SK-N-SH (cell line): ENCODE measurements at places on chromosomes 1 and 21. TPM values are rescaled to one million over a fixed set of nuclear protein-coding genes. Genes with fewer than 3 reads are reported as not detected.

The ANGPTL1 gene
- not detected in 2 replicates for polyA plus RNA-seq

The LCE3D gene
- polyA plus RNA-seq: not detected in 2 replicates

The RBP7 gene
- polyA plus RNA-seq: 1.3 and 2.5 TPM in 2 replicates

The NOS1AP gene
- 0.03 TPM in 2 replicates for polyA plus RNA-seq

The CFAP45 gene
- polyA plus RNA-seq: 0.57 and 0.74 TPM in 2 replicates

The ESPN gene
- polyA plus RNA-seq: 0.13 and 0.33 TPM in 2 replicates

The PGBD2 gene
- polyA plus RNA-seq: 6.4 and 9.9 TPM in 2 replicates

The CYP4A22 gene
- polyA plus RNA-seq: not detected in 2 replicates

The EFNA3 gene
- 5.5 and 6.0 TPM in 2 replicates for polyA plus RNA-seq

The GUCA2A gene
- not detected in 2 replicates for polyA plus RNA-seq

The NBPF10 gene
- 0.66 and 0.88 TPM in 2 replicates for polyA plus RNA-seq

The TRAPPC3 gene
- 149 and 169 TPM in 2 replicates for polyA plus RNA-seq

DNA sequence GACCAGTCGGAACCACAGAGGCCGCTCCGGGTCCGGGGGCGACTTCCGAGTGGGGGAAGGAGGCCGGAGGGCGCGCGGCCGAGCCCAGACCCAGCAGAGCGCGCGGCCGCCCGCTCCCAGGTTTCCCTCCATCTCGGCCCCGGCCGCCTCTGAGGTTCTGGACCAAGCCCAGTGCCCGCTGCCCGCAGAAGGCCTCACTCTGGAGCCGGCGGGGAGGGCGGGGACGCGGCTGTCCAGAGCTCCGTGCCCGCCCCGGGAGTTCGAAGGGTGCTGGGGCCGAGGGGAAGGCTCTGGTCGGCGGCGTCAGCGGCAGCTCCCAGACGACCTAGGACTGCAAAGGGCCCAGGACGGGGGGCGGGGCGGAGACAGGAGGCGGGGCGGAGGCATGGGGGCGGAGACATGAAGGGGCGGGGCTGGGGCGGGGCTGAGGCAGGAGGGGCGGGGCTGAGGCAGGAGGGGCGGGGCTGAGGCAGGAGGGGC lies 48.0 kb upstream of the SLC19A1 start:
- H3K27me3 ChIP-seq: no peaks in the 10 kb centered on the region
- no peak overlapping the region for H3K27ac ChIP-seq
- H3K36me3 ChIP-seq: no peaks in the 10 kb centered on the region
- no peak overlapping the region for H3K4me3 ChIP-seq

DNA sequence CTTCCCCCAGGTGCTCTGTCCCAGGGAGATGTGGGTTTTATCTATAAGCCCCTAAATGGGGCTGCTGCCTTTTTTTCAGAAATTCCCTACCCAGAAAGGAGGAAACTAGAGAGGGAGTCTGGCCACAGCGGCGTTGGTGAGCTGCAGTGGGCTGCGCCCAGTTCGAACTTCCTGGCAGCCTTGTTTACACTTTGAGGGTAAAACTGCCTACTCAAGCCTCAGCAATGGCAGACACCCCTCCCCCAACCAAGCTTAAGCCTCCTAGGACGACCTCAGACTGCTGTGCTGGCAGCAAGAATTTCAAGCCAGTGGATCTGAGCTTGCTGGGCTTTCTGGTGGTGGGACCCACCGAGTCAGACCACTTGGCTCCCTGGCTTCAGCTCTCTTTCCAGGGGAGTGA lies 46.2 kb upstream of the PAPPA2 start:
- no peak overlapping the region for H3K27ac ChIP-seq
- H3K4me3 ChIP-seq: no peak overlapping the region
- no peak for DNase-seq
- no peaks in the 10 kb centered on the region for H3K36me3 ChIP-seq
- no peaks in the 10 kb centered on the region for H3K27me3 ChIP-seq

GRCh38 chr1:226995365-226996332 lies 55.6 kb downstream of the COQ8A start:
- peaks cover 28% of the 10 kb centered on the region; the same call in 1 of the 2 replicates for H3K36me3 ChIP-seq
- H3K27ac ChIP-seq: no peak overlapping the region
- H3K27me3 ChIP-seq: no peaks in the 10 kb centered on the region
- H3K4me3 ChIP-seq: no peak overlapping the region
- no peaks in the 10 kb centered on the region for H3K4me1 ChIP-seq

DNA sequence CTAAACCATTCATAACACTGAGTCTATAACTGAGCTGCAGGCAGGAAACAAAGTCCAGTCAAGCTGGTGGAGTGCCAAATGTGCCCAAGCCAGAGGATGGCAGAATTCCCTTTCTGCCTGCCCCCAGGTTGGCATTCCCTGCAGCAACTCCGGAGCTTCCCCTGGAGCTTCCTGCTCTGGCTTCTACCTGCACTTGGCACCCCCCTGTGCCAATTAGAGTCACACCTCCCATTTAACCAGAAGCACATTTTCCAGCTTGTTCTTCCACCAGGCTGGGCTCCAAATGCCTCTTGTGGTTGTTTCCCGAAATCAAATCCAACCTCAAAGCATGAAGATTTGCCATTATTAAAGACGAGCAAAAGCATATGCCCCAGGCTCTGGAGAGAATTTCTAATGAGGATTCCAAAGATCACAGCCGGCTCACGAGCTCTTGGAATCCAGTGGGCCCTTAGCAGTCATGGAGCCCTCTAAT lies 294.5 kb downstream of the RRAGC start:
- H3K27me3 ChIP-seq: peaks cover 33% of the 10 kb centered on the region
- no peak overlapping the region for H3K27ac ChIP-seq
- H3K4me1 ChIP-seq: no peaks in the 10 kb centered on the region
- no peaks in the 10 kb centered on the region for H3K36me3 ChIP-seq
- DNase-seq: no peak
- H3K4me3 ChIP-seq: no peak overlapping the region

GRCh38 chr21:31448496-31448895 lies 104.4 kb upstream of the TIAM1 start:
- no peak for DNase-seq
- no peaks in the 10 kb centered on the region for H3K4me1 ChIP-seq
- no peaks in the 10 kb centered on the region for H3K36me3 ChIP-seq

DNA sequence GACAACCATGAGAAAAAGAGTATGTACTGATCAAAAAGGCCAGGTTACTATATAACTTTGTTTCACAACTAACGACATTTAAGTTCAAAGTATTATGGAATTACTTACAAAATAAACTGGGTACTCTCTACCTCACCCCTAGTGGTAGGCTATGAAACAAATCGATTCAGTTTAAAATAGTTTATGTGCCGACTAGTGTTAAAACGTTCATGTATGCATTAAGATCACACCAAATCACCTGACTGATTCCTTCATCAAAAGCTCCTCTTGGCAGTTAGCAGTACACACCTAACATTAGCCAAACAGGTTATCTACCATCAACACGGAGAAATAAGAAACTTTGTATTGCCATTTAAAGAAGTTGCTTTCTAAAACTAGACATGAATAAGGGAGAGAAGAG lies 137.1 kb downstream of the AKT3 start:
- peaks cover 40% of the 10 kb centered on the region for H3K4me1 ChIP-seq
- H3K4me3 ChIP-seq: peak overlapping the region; percentile 21
- no peak for DNase-seq

DNA sequence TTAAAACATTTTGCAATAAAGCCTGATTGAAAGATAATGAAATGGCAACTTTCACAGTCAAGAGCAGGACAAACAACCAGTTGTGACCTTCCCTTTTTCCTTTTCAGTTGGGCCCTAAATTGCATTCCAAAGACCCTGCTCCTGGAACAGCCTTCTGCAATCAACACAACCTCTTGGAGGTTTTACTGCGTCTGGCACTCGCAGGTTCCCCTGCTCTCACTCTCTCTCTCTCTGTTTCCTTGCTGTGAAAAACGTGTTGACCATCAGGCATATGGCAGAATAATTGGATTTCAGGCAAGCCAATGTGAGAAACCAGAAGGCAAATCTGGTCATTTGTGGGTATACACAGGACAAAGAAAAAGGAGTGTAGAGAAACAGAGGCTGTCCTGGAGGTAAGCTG lies 23.2 kb downstream of the SLC44A5 start:
- H3K36me3 ChIP-seq: no peaks in the 10 kb centered on the region
- H3K27ac ChIP-seq: no peak overlapping the region
- H3K27me3 ChIP-seq: no peaks in the 10 kb centered on the region

- no peak overlapping the region for H3K4me3 ChIP-seq
- H3K36me3 ChIP-seq: no peaks in the 10 kb centered on the region
- no peaks in the 10 kb centered on the region for H3K27me3 ChIP-seq
- no peaks in the 10 kb centered on the region; the same call in 1 of the 2 replicates for H3K4me1 ChIP-seq
Observed at GRCh38 chr1:30285501-30285932, 437.9 kb downstream of the MATN1 start.

GRCh38 chr1:9942399-9942938 lies 722 bp downstream of the LZIC start:
- H3K27ac ChIP-seq: peak overlapping the region; percentile 73
- H3K27me3 ChIP-seq: no peaks in the 10 kb centered on the region
- H3K4me1 ChIP-seq: 0 out of 2 replicates have a peak, but pooled peaks cover 4% of the 10 kb centered on the region
- H3K4me3 ChIP-seq: peak overlapping the region; percentile 72

DNA sequence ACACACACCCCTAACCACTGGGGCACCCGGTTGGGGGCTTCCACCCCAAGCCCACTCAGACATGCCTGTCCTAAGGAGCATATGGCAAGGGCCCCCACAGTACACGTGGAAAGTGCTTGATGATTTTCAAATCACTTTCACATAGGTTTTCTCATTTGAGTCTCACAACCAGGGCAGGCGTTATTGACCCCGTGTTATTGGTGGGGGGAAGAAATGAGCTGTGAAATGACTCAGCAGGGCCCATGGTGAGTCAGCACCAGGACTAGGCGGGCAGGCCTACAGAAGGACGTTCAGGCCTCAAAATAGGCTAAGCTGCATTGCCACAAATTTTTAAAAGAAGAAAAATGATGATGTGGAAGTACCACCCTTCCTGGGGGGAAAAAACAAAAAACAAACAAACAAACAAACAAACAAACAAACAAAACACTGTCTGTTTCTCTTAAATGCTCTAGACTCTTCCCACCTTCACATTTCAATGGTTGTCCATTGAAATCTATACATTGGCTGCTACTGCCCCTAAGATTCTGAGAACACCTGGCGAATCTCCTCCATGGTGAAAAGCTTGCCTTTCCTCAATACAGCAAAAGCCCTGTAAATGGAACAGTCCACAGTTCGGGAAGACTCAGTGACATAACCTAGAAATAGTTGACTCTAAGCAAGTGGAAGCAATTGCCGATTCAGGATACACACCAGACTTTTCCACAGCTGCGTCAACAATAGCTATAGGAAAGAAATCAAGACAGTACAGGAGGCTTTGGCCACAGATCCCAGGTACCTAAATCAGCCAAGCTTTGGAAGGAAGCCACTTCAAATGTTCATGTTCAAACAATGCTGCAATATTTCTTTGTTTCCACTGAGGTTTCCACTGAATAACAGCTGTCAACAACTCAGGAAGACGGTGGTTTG lies 234.7 kb downstream of the TOMM20 start:
- no peaks in the 10 kb centered on the region for H3K27me3 ChIP-seq
- no peaks in the 10 kb centered on the region for H3K36me3 ChIP-seq
- DNase-seq: no peak
- peaks cover 2% of the 10 kb centered on the region; the same call in 1 of the 2 replicates for H3K4me1 ChIP-seq
- no peak overlapping the region for H3K27ac ChIP-seq
- no peak overlapping the region for H3K4me3 ChIP-seq

GRCh38 chr1:41742219-41742618 lies 176.5 kb downstream of the HIVEP3 start:
- H3K27me3 ChIP-seq: no peaks in the 10 kb centered on the region
- H3K27ac ChIP-seq: peak overlapping the region; percentile 9; the same call in 1 of the 2 replicates
- no peaks in the 10 kb centered on the region for H3K4me1 ChIP-seq

GRCh38 chr21:36887963-36888362 lies 78.5 kb downstream of the HLCS start:
- H3K27ac ChIP-seq: no peak overlapping the region
- H3K4me3 ChIP-seq: no peak overlapping the region
- peak; percentile 54 for DNase-seq
- H3K4me1 ChIP-seq: peaks cover 4% of the 10 kb centered on the region; the same call in 1 of the 2 replicates
- H3K27me3 ChIP-seq: no peaks in the 10 kb centered on the region

DNA sequence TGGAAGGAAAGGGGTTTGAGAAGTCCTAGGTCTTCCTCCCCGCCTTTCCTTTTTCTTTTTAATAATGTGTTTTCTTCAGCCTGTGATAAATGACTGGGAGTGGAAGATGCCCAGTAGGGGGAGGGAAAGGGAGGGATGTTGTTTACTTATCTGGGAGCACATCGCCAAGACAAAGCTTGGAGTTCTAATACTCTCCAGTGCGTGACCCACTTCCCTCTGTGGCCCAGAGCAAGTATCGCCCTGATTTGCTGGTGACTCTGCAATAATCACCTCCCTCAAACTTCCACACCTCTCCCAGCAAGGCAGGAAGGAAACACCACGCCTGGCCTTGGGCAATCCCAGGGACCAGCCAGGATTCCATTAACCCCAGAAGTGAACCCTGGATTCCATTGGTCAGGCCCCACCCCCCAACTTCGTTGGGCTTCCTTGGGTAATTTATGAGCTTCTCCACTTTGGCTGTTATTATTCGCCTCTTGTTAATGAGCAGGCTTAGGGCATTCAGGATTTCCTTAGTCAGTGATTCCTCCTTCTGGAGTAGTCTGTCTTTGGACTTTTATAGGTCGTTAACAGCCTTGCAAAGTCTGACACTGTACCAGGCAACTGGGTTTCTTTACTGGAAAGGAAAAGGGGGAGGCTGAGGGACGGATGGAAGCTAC lies 24.3 kb upstream of the GRHL3 start:
- H3K4me1 ChIP-seq: peaks cover 4% of the 10 kb centered on the region; the same call in 1 of the 2 replicates
- H3K27ac ChIP-seq: no peak overlapping the region
- no peak overlapping the region for H3K4me3 ChIP-seq
- peaks cover 7% of the 10 kb centered on the region; the same call in 1 of the 2 replicates for H3K27me3 ChIP-seq

GRCh38 chr1:203188686-203189232 lies 2.3 kb upstream of the CHI3L1 start:
- no peak for DNase-seq
- no peak overlapping the region for H3K4me3 ChIP-seq
- H3K27ac ChIP-seq: no peak overlapping the region
- no peaks in the 10 kb centered on the region for H3K36me3 ChIP-seq

- DNase-seq: no peak
- no peaks in the 10 kb centered on the region for H3K36me3 ChIP-seq
- H3K4me3 ChIP-seq: peak overlapping the region; percentile 82; the same call in 1 of the 2 replicates
- H3K27me3 ChIP-seq: no peaks in the 10 kb centered on the region
- no peak overlapping the region for H3K27ac ChIP-seq
Observed at GRCh38 chr1:15757016-15757543, 1.5 kb upstream of the FBLIM1 start.

DNA sequence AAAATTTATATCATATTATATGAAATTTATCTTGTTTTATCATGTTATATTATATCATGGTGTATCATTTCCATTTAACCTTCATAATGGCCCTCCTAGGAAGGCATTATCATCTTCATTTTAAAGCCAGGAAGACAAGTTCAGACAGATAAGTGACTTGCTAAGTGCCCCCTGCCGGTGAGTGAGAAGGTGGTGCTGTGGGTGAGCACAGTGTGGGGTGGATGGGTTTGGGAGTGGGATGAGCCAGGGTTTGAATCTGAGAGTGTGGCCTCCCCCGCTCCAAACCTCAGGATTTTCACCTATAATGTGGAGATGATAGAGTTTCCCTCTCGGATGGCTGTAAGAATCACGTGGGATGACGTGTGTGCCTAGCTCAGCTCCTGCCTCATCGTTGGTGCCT lies 108.7 kb upstream of the IGSF21 start:
- H3K4me3 ChIP-seq: no peak overlapping the region
- H3K27ac ChIP-seq: no peak overlapping the region
- H3K27me3 ChIP-seq: no peaks in the 10 kb centered on the region
- no peaks in the 10 kb centered on the region for H3K4me1 ChIP-seq
- H3K36me3 ChIP-seq: no peaks in the 10 kb centered on the region
- no peak for DNase-seq
